Suprapubic skin (tissue), 4 donors: ENCODE measurements at places on chromosomes 16 and 17.

DNA sequence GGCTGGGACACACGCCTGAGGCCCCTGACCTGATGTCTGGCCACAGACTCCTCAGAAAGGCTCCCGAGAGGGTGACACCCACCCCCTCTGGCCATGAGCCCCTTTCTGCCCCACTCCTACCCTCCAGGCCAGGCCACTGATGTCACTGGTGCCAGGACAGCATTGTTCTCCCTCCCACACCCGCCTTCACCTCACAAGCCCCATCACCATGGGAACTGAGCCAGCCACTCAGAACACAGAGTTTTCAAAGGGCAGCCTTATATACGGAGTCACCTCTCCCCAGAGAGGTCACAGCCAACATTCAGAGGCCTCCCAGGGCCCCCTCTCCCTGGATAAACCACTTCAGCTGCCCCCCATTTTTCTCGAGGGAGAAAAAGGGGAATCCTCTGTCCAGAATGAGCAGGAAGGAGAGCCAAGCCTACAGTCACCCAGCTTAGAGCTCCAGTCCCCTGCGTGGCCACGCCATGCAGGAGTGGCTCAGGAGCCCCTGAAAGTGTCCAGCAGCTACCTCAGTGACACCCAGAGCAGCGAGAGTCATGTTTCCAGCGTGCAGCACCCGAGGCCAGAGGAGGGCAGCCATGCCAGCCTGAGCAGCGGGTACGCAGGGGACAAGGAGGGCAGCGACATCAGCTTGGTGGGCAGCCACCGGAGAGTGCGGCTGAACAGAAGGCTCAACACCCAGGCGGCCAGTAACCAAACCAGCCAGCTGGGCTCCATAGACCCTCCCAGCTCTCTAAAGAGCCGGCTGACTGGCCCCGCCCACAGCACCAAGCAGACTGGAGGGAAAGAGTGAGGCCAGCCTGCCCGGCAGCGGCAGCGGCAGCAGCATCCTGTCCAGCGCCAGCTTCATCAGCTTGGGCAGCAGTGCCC is at the start of gene C16orf82:
Gene C16orf82 (plus strand): TSS at position 260 of the 870 bp plus-strand sequence.
- DNase-seq, result no peak

DNA sequence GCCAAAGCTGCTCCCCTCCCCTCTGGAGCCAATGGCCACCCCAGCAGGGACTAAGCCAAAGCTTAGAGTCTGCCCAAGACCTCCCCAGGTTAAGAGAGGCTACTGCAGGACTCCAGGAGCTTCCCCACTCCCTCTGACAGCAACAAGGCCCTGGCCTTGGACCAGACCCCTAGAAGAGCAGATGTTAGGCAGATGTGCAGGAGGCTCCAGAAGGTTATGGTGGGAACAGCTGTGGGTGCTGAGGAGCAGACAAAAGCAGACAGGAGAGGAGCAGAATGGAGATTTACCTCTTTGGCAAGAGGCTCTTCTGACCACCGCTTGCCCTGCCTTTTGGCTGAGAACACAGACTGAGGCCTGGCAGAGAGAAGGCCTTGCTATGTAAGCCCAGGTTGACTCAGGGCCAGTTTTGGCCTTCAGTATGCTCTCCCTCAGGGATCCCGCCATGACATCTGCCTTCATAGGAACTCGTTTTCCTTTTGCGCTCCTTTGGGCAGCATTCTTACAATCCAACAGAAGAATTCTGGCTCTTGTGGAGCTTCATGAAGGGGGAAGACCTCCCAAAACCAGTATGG is 113.0 kb downstream of the RBFOX3 start:
- no peak for DNase-seq

GRCh38 chr17:62572488-62572887 is 55.0 kb upstream of the MRC2 start:
- no peak for DNase-seq

DNA sequence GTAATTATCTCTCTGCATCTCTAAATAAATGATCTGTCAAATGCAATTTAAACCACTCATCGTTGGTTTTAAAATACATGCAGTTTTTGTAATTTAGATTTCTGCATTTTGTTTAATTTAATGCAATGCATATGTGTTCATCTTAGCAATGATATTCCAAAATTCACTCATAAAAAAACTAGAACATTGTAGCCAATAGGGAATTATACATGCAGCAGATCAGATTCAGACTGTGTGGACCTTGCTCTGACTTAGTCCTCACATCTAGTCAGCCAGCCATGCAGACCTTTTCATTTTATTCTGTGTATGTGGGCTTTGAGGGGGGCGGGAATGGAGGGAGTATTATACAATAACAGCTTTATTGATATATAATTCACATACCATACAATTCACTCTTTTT is 37.3 kb upstream of the SIAH1 start:
- DNase-seq, result no peak
